Stimulated activated CD8-positive, alpha-beta memory T cell treated with anti-CD3 and anti-CD28 coated beads, Interleukin-4, amount 100 ng/mL, for 1 hour (primary cell): ENCODE measurements at places on chromosomes 5 and 9.

- no peak for DNase-seq
These were observed 213.9 kb downstream of the BNC2 start for GRCh38 chr9:16656432-16657169.

DNA sequence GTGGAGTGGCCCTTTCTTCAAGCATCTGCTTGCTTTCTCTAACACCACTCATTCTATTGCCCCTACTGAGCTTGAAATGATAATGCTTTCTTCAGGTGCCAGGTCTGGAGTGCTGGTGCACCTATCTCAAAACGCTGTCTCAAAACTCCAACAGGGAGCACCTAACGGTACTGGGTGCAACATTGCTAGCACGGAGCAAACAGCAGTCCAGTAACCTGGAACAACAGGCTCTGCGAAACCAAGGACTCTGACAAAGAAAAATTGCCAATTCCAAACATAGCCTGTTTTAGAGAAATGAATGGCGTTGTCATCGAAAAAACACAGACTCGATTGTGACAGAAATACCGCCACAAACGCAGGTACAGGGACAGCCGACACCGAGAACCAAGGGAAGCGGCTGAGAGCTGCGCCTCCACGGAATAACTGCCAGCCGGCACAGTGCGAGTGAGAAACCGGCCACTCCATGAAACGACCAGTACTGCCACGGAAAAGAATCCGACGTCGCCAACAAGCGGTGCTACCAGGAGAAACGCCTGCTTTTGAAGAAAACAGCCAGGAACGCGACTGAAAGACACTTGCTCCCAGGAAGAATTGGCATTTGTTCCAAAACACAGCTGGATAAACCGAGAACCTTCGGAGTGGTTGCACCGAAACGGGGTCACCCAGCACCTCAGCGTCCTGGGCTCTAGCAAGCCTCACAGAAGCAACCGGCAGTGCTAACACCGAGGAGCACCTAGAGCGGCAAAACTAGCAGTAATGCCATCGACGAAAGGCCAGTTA is 3.1 kb downstream of the ANXA2R start:
- no peak for DNase-seq

DNA sequence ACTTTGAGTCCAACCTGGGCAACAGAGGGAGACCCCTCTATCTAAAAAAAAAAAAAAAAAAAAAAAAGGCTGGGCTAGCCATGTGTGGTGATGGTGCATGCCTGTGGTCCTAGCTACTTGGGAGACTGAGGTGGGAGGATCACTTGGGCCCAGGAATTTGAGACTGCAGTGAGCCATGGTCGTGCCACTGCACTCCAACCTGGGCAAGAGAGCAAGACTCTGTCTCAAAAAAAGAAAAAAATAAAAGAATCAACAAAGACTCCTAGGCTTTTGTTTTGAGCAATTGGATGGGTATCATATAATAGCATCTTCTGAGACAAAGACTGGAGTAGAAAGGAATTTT is 481.7 kb upstream of the PAPPA start:
- no peak for DNase-seq

- no peak for DNase-seq
These were observed 40.5 kb downstream of the ALG2 start for GRCh38 chr9:99181206-99181605.

- no peak for DNase-seq
These were observed 1.1 kb upstream of the ARSI start for GRCh38 chr5:150303660-150304386.

GRCh38 chr5:78003919-78004318 is 227.8 kb upstream of the TBCA start:
- DNase-seq = no peak

GRCh38 chr9:33264003-33264472 is 470 bp downstream of the BAG1 start:
- DNase-seq = no peak

- DNase-seq = no peak
These were observed 503.0 kb upstream of the ZNF608 start for GRCh38 chr5:125249400-125249799.
